ENCODE measurements at places on chromosomes 13 and 19.
A peak's percentile ranks its signal among the peaks of the same experiment; 100 is the strongest.

GRCh38 chr13:47832458-47832972, 168.6 kb downstream of the SUCLA2 start:
- no peak for DNase-seq

GRCh38 chr13:26855921-26856320, 95.3 kb upstream of the GPR12 start:
- no peak for DNase-seq

DNA sequence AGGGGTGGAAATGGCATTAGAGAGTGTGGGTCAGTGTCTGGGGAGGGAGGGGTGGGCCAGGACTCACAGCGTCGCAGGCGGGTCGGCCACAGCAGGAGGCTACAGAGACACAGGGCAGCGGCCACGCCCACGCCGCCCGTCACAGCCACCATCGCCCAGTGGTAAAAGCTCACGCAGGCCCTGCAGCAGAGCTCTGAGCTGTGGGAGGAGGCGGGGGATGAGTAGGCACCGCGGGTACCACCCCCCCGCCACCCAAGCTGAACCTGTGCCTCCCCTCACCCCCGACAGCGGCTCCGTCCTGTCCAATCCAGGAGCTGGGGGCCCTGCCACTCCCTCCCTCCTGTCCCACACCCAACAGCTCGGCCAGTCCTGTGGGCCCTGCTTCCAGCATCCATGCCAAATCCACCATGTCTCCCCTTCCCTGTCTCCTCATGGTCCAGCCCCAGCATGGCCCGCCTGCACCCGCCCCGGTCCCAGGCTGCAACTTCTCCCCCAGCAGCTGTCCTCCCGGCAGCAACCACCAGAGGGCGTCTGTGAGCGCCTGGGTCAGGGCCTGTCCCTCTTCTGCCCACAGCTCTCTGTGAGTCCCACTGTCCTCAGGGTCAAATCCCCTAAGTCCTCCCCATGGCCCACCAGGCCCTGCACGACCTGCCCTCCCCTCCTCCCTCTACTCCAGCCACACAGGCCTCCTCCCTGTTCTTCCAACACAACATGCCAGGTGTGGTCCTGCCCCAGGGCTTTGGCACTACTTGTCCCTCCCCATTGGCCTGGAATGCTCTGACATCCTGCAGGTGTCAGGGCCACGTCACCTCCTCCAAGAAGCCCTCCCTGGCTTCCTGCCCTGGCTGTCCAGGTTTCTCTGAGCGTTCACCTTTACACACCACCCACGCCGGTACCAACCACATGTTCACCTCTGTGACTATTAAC, 6.0 kb downstream of the TEKTIP1 start:
- peak; percentile 92 for DNase-seq

GRCh38 chr13:32284927-32285632, 30.1 kb downstream of the ZAR1L start:
- DNase-seq = no peak

DNA sequence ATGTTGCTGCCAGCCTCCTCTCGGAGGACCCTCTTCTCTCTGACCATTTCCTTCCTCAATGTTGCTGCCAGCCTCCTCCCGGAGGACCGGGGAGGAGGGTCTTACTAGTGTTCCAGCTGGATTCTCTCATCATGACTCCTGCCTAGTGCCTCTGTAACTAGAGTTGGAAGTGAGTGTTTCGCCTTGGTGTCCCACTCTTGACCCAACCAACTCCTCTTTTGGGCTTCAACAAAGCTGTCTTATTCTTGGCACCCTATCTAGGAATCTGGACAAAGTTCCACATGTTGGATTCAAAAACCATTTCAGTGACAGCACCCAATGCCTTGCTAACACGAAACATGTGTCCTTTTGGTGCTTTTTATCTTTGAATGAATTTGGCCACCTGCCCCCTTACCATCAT, 165.4 kb downstream of the GPC5 start:
- DNase-seq = no peak

DNA sequence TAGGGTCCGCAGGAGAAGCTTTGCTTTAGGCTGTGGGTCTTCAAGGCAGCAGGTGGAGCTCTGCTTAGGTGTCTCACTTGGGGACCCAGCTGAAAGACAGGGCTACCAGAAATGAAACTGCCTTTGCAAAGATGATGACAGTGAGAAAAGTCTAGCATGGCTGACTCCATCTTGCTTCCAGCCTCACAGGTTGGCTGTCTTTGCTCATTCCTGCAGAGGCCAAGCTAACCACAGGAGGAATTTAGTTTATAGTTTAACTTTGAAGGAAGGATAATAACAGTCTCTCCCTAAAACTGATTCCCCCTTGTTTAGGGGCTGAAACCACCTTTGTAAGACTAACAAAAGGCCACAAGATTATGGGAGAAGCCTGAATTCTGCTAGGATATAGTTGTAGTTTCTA, 252.4 kb downstream of the UQCRFS1 start:
- DNase-seq = no peak

DNA sequence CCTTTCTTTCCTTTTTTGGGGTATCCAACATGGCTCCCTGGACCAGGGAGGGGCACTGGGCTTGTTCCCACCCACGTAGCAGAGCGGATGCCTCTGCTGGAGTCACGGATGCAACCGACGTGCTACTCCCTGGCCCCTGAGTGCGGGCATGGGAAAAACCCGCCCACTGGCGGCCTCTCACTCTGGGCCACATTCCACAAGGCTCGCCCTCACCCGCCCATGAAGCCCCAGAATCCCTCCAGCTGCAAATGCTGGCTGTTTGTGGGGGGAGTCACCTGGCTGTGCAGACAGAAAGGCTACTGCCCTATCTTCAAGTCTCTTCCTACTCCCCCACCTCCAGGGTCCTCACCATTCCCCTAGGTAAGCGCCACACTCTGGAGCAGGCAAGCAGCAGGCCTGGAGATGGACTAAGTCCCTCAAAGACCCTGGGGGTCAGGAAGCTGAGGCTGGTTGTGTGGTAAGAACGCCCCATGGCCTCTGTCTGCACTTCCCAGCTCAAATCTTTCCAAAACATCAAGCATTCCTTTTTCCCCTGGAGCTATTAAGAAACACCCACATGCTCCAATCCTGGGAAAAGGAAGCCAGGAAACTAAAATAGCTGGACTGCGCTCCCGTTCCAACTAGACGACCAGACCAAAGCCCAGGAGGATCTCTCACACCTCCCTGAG, 17.9 kb upstream of the EPHX3 start:
- no peak for DNase-seq

GRCh38 chr19:50835785-50836542, 2.6 kb upstream of the KLK15 start:
- DNase-seq = peak; percentile 90

GRCh38 chr19:31118287-31118955, 230.8 kb downstream of the TSHZ3 start:
- no peak for DNase-seq

GRCh38 chr13:112951674-112952371, 17.2 kb upstream of the MCF2L start:
- peak; percentile 4 for DNase-seq

DNA sequence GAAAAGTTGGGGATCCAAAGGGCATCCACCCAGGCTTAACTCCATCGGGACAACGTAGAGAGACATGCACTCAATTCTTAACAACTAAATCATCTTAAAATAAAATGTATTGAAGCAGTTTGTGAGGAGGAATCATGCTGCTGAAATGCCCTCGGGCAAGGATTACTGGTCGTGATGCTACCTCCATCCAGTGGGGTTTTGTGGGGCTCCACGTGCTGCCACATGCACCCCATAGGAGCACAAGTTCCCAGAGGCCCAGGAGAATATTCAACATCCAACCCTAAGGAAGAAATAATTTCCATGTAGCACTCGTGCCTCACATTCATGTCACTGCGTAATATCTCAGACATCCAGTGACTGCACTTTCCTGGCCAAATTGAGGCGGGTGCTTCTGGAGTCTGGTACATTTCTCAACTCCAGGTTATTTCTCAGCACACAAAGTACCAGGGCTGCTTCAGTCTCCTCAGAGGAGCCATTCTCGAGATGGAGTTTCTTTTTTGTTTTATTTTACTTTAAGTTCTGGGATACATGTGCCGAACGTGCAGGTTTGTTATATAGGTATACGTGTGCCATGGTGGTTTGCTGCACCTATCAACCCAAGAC, 429.8 kb downstream of the FOXO1 start:
- DNase-seq = no peak

DNA sequence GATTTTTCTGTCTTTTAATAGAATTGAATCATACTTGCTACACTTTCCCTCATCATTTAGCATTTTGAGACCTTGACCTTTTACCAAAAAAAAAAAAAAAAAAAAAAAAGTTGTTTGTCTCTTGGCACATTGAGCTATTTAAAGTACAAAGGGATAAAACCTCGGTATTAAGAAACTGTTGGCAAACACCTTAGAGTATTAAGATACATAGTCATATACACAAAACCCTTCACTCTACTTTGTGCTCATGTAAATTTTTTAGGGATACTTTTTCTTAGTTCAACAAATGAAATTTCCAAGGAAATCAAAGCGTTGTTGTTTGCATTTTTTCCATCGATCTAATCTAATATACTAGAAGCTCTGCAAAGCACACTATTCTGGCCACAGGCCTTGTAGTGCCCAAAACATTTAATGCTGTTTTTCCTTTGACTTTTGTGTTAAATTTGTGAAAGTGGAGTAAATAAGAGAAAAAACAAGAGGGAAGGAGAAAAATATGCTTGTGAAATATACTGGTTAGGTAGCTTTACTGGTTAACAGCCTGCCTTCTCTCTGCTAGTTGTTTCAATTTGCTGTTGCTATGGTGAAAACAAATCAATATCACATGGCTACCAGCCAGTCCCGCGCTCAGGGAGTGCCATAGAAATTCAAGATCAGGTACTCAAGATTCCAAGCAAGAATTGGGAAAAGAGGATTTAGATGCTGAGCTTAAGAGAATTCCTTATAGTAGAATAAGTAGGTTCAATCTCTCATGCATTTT, 2.6 kb downstream of the MBNL2 start:
- no peak for DNase-seq

- DNase-seq = peak; percentile 69
Measured at GRCh38 chr13:99614465-99614885, 113.2 kb downstream of the TM9SF2 start.

DNA sequence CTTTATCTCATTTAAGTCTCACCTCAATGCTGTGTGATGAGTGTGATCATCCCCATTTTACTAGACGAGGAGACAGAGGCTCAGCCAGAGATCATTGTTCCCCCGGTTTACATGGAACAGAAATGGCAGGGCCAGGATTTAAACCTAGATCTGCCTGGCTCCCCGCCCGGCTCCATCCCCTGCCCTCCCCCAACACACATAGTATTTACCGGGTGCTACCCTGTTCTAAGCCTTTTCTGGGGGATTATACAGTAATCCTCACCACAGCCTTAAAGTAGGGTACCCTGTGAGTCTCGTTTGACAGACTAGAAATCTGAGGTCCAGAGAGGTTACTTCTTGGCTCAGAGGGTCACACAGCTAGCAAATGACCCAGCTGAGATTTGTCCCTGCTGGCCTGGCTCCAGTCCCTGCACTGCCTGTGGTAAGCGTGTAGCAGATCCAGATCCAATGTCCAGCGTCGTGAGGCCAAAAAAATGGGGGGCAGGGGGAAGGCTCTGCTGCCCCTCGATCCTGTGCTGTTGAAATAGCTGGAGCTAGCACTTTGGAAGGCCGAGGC, 3.8 kb upstream of the KLC3 start:
- DNase-seq = peak; percentile 77

DNA sequence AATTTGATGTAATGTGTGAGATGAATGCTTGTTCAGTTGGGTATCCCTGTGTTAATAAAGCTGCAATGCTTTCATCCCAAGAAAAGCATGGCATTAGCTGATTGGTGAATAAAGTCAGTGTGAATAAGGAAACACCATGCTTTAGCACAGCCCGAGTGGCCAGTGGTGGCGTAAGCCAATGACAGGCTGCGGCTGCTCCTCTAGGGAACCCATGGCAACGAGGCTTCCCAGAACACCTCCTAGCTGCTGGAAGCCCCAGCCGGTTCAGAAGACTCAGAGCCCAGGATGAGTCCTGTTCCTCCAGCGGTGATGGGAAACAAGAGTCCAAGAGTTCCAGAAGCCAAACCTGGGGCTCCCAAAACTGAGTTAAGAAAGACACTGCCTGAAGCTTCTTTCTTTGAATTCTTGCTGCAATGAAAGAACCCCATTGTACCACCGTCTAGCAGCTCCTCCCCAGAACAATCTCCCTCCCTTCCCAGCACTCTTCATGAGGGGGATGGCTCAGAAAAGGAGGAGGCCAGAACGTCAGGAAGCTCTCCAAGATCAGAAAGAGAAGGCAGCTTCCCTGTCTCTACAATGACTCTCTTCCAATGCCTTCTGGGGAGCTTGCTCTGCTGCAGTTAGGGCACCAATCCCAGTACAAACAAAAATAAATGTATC, 58.2 kb downstream of the TSHZ3 start:
- DNase-seq = no peak

DNA sequence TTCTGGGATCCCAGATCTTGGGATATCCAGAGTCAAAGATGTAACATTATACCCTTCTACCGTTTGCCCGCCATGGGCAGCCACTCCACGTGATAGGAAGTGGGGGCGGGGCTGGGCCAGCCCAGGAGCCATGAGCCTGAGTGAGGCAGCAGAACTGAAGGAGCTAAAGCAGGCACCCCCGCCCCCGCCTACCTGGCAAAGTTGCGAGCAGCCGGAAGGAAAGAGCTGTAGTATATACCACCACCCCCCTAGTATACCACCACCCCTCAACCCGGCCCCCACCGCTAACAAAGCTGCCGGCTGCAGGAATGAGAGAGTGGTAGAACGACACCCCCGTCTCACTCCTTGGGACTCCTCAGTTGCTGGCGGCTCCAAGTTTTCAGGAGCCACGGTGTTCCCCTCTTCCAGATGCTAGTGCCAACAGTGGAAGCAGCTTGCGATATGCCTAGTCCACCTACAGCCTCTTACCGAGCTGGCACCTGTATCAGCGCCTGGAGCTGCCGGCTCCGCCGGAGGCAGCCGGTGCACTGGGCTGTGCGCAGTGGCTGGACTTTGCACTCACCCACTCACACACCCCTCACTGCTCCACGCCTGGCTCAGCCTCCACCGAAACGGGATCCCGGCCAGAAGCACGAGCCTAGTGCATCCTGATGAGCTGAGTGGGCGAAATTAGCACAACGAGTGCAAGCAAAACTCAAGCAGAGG, 230.7 kb upstream of the PRR20A start:
- DNase-seq = no peak

GRCh38 chr13:107883561-107884175, 331.7 kb downstream of the LIG4 start:
- no peak for DNase-seq

DNA sequence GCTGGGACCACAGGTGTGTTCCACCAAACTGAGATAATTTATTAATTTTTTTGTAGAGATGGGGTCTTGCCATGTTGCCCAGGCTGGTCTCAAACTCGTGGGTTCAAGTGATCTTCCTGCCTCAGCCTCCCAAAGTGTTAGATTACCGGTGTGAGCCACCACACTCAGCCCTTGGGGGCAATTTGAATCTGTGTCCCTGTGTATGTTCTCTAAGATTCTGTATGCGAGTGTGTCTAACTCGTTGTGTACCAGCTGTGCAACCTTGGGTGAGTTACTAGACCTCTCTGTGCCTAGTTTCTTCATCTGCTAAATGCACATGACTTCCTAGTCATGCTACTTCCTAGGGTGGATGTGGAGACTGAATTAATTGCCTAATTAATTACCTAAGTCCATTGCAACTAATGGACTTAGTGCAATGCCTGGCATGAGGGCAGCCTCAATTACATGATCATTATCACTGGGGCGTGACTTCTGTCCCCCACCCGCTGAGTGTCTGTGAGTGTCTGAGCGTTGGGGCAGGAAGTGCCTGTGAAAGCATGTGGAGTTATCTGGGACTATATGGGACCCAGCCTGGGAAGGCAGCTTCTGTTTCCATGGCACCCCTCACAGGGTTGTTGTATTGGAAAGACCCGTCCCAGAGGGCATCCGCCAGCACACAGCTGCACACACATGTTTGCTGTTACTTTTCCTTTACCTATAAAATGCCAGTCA, 1.8 kb upstream of the NCCRP1 start:
- peak; percentile 28 for DNase-seq

- DNase-seq = no peak
Measured at GRCh38 chr13:72959643-72960042, 99.2 kb upstream of the KLF5 start.
